ENCODE measurements at places on chromosomes 3 and 15.

GRCh38 chr15:66164788-66165187, 88.8 kb downstream of the MEGF11 start:
- DNase-seq, result peak; percentile 96

DNA sequence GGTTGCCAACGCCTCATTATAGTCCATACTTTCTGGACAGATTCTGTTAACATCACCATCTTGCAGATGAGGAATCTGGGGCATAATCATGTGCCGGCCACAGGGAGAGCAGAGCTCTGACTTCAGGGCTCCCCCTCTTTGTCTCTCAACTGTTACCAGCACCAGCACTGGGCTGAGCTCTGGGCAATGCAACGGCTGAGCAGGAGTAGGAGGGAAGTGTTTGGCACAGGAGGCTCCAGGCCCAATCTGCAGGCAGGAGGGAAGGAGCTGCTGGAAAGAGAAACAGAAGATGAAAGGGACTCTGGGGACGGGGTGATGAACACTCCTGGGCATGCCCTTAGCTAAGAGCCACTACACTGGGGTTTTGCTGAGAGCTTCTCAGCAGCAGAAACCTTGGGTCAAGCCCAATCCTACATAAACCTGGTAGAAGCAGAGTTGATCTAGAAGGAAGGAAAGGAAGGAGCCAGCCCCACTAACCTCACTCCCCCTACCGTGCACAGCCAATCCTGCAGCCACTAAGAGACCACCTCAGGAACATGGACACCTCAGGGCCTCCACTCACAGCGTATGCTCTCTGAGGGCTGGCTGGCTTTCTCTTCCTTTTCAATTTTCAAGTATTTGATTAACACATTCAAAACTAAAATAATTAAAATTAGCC, 73.1 kb upstream of the SPATA12 start:
- DNase-seq, result peak; percentile 23

- no peak for DNase-seq
Measured at GRCh38 chr15:99101501-99101900, 3.4 kb upstream of the SYNM start.

- no peak for DNase-seq
Measured at GRCh38 chr15:35005933-35006332, 17.8 kb upstream of the ZNF770 start.

DNA sequence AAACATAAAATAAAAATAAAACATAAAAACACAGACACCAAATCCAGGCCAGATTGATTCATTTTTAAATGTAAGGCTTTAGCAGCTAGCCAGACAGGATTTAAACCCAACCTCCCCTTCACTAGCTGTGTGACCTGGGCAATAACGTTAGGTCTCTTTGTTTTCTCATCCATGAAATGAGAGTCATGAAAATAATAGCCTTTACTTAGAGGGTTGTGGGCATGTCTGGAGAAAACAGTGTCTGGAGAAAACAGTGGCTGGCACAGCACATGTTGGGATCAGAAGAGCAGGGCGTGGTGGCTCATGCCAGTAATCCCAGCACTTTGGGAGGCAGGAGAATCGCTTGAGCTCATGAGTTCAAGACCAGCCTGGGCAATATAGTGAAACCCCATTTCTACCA, 1.9 kb upstream of the DPPA4 start:
- no peak for DNase-seq

GRCh38 chr15:99253381-99254090, 2.3 kb downstream of the LRRC28 start:
- no peak for DNase-seq

- DNase-seq, result no peak
Measured at GRCh38 chr3:184078851-184079250, 18.0 kb upstream of the HTR3E start.

DNA sequence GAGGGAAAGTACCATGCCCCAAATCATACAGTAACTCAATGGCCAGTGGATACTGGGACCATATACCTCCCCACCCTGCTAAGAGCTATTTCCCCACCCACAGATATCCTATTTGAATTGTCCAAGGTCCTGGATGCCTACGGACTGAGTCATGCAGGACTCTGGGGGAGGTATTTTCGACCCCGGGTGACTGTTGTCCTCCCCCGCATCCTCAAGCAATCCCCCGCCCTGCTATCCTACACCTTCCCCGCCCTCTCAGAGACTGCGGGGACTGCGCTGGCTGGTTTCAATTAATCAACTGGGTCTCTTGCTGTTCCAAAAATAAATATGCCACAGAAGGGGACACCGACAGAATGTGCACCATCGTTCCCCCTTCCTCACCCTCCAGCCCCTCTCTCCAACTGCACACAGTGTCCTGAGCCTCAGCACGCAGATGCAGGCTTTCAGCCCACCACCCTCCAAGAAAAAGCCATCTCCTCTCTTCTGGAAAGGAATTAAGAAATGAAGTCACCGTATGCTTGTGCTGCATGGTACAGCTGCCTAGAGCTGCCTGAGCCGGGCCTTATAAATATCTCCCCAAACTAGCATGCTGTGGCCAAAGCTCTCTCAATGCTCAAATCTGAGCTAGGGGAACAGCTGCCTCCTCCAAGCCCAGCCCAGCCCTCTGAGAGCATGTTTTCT, 8.1 kb downstream of the CAV3 start:
- no peak for DNase-seq

GRCh38 chr15:96657096-96657495, 326.6 kb downstream of the NR2F2 start:
- DNase-seq, result no peak

GRCh38 chr3:114299941-114300624, 6.3 kb downstream of the TIGIT start:
- no peak for DNase-seq

- no peak for DNase-seq
Measured at GRCh38 chr3:108300103-108300849, 3.9 kb downstream of the HHLA2 start.

DNA sequence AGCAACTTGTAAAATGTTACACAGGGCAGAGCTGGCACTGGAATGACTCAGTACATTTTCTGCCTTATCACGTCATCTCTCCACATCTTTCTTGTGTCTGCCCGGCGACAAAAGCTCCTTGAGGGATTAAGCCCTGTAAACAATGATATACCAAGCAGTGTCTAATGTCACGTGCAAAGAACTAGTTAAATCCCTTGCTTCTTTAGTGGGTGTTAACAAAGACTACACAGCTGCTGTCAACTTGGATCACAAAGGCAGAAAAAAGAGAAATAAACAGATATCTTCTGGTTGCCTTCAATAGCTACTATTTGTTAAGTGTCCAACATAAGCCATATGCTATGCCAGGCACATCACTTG, 48.1 kb upstream of the FRMD4B start:
- peak; percentile 83 for DNase-seq

GRCh38 chr3:131543714-131544113, 40.9 kb upstream of the MRPL3 start:
- DNase-seq, result peak; percentile 7

DNA sequence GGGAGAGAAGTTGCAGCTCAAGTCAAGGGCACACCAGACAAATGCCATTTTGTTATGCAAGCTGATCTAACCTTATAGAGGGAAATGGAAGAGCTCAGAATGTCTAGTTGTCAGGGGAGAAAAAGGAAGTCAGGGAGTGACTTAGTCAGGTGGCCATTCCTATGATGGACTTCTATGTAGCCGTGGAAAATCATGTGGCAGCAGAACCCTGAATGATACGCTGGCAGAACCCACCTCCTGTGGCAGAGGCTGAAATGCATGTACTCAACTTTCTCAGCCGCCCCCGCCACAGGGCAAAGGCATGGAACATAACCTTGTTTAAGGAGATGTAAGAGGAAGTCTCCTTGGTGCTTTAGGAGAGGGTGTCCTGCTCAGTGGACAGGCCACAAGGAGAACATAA, 37.7 kb upstream of the PARL start:
- DNase-seq, result no peak

GRCh38 chr3:142088522-142088921, 60.8 kb downstream of the TFDP2 start:
- DNase-seq, result no peak

GRCh38 chr15:75844629-75845335, 1.5 kb downstream of the UBE2Q2 start:
- no peak for DNase-seq

DNA sequence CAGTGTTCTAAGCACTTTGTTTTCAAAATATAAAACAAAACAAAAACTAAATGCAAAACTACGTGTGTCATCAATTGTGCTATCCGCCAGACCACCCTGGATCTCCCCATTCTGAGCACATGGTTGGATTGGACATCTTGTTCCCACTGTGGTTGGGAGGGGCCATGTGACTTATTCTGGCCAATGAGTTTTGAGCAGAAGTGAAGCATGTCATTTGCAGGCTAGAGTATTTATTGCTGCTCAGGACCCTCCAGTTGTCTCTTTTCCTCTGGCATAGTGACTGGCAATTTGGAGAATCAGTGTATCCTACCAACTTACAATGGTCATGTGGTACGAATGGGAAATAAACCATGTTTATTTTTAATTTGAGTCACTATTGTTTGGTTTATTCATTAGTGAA, 70.2 kb upstream of the ST8SIA2 start:
- no peak for DNase-seq

DNA sequence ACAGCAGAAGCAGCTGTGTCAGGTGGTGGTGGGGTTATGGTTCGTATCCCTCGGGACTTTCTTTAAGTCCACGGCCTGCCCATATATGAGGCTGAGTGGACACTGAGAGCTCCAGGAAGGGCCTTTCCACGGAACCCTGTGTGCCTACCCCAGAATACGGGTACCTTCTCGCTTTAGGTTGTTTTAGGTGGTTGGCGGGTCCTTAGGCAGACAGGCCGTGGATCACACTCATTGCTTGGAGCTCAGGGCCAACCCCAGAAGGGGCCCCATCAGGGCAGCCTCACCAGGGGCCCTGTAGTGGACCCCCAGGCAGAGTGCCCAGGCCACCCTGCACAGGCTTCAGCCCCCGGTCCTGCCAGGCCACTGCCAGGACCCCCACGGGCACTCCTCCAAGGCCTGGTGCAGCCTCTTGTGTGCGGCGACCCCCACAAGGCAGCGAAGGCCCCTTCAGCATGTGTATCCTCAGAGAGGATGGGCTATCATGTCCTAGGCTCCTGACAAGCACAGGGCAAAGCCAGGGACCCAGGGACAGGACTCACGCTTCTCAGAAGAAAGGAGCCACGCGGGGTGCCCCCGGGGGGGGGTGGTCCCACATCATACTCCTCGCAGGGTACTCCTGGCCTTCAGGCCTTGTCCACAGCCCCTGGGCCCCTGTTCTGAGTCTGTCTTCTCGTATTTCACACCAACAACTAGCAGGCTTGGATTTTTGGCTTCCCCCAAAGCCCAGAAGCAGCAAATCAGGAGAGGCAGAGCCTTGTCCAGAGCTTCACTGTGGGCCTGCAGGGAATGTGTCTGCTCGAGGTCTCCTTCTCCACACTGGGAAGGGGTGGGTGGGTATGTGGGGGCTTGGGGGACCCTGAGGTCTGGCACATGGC, 93.4 kb downstream of the LRRK1 start:
- DNase-seq, result no peak

DNA sequence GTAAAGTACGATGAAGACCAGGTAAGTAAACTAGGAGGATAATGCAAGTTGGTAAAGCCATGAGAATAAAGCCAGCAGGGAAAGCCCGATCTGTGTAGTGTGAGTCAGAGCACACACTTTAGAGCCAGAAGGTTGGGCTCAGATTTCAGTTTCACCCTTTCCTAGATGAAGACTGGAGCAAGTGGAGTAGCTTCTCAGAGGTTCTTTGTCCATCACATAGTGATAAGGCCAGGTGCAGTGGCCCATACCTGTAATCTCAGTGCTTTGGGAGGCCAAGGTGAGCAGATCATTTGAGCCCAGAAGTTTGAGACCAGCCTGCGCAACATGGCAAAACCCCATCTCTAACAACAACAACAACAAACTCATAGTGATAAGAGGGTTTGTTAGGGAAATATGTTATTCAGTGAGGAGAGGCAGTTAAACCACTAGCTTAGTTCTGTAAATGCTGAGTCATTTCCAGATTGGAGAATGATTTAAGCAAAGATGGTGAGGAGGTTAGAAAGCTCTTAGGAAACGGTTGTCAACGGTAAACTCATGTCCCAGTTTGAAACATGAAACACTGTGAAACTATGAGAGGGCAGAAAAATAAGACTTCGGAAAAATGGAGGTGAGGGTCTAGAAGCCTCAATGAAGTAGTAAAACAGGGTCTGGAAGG, 39.0 kb downstream of the IL12A start:
- no peak for DNase-seq

- no peak for DNase-seq
Measured at GRCh38 chr3:128438488-128439072, 28.1 kb downstream of the DNAJB8 start.

- no peak for DNase-seq
Measured at GRCh38 chr3:21117370-21117769, 633.6 kb downstream of the ZNF385D start.

GRCh38 chr3:197331131-197331530, 32.7 kb upstream of the DLG1 start:
- no peak for DNase-seq

GRCh38 chr3:185103359-185104127, 49.3 kb downstream of the C3orf70 start:
- no peak for DNase-seq

GRCh38 chr15:96330450-96331143, at the start of gene NR2F2:
NR2F2 (plus strand) TSS chr15:96330700; CDS start chr15:96332106, 1,406 bp downstream.
- DNase-seq, result peak; percentile 98

- DNase-seq, result no peak
Measured at GRCh38 chr15:101563176-101563796, 73.8 kb upstream of the PCSK6 start.

- DNase-seq, result no peak
Measured at GRCh38 chr3:1583044-1583443, 490.2 kb downstream of the CNTN6 start.

DNA sequence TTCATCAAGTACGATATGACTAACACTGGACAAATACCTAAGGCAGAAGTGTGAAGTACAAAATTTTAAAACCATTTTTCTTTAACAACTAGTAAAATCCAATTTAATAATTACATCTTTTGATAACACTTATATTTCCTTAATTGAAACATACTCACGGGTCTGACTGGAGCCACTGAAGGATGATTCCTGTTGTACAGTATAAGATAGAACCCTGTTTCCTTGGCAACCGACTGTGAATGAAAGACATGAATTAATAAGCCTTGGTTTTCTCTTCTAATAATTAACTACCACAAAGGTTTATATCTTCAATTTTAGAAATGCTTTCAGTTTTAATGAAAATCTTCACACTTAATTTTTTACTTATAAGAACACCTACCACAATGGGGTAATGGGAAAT, 19.4 kb downstream of the DHX36 start:
- DNase-seq, result no peak

Data from NCI-H524 (cell line).